ENCODE measurements at places on chromosomes 11 and 22. TPM values are rescaled to one million over a fixed set of nuclear protein-coding genes. Genes with fewer than 3 reads are reported as not detected.
A peak's percentile ranks its signal among the peaks of the same experiment; 100 is the strongest.

DNA sequence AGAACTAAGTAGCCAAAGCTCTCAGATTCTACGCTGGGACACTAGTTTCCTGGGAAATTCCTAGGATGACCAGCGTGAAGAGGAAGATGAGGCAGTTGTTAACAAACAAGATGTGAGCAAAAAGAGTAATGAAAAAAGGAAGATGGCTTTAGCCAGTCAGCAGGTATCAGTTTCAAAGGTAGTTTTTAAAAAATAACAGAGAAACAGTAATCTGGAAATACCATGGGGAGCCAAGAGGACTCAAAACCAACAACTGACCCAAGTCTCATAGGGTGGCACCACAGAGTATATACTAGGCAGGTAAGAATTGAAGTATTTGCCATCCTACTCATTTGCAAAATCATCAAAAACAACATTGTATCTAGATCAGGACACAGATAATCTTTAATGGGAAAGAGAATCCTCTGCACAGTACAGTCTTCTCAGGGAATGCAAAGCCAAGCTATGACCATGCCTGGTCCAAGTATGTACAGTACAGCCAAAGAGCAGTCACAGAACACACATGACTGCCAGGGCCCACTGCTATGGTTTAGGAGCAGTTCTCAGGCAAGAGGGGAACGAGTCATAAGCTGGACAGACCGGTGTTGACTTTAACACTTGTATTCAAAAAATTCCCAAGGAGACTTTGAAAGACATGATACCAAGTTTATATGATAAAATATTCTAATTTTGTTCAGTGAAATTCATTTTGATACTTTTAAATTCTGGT is 20.6 kb downstream of the MSANTD4 start:
- no peak overlapping the region for H3K4me3 ChIP-seq
- H3K4me1 ChIP-seq: no peaks in the 10 kb centered on the region
- H3K27me3 ChIP-seq: no peaks in the 10 kb centered on the region
- DNase-seq: no peak
- no peak overlapping the region for H3K27ac ChIP-seq

DNA sequence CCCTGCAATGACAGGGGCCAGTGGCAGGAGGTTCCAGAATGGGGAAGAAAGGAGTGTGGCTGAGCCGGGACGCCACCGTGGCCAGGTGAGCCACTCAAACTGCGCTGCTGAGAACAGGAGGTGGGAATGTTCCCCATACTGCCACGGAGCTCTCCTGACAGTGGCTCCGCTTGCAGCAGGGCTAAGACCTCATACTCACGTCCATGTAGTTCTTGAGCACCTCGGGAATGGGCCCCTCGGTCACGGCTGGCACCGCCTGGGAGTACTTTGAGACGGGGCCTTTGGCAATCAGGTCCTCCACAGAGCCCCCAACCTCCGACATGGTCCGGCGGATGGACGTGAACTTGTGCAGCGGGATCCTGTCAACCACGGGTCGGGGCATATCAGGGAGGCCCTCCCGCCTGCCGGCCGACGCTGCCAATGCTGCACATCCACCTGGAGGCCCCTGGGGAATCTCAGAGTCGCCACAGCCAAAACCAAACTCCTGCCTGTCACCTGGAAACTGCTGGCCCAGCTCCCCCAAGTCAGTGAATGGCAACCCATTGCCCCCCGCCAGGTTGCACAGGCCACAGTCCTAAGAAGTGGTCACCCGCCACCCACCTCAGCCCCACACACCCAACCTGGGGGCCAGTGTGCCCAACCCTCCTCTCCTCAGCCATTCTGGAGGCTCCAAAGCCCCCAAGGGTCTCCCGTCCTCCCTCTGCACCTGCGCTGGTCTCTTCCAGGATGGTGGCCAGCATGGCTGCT is 2.4 kb downstream of the CTSD start:
- no peaks in the 10 kb centered on the region for H3K36me3 ChIP-seq
- H3K4me1 ChIP-seq: peaks cover 11% of the 10 kb centered on the region
- H3K27ac ChIP-seq: no peak overlapping the region
- no peak for DNase-seq

GRCh38 chr22:31861226-31861840 is 83.0 kb upstream of the YWHAH start:
- DNase-seq: no peak
- H3K27me3 ChIP-seq: no peaks in the 10 kb centered on the region
- no peak overlapping the region for H3K27ac ChIP-seq

- no peak overlapping the region for H3K4me3 ChIP-seq
- DNase-seq: peak; percentile 41
- no peaks in the 10 kb centered on the region for H3K36me3 ChIP-seq
- no peaks in the 10 kb centered on the region for H3K4me1 ChIP-seq
- no peak overlapping the region for H3K27ac ChIP-seq
Measured at GRCh38 chr22:48968201-48968959, 859.3 kb downstream of the BRD1 start.

DNA sequence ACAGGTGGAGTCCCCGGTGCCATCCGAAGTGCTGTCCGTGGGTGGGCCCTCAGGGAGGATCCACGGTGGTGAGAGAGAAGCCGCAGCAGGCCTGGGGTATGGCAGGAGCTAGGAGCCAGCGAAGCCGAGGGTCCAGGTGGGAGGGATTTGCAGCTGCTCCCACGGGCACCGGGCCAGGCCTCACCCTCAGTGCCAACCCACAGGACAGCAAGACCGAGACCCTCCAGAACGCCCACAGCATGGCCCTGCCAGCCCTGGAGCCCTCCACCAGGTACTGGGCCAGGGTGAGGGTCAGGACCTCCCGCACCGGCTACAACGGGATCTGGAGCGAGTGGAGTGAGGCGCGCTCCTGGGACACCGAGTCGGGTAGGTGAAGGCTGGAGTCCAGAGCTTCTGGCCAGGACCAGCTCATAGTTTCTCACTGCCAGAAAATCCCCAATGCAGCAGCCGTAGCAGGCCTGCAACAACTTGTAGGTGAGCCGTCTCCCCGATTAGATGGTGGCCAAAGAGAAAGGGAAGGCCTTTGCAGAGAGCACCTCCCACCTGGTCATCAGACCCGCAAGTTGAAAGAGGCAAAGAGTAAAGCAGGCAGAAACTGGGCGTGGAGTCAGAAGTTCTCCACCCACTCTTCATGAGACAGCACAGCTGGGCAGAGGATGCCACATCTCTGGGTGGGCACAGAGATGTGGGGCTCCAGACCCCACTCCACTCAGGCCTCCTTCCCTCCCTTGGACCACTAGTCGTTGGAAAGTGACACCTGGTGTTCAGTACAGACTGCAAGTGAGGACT is 20.4 kb downstream of the CSF2RB start:
- no peaks in the 10 kb centered on the region for H3K27me3 ChIP-seq
- H3K36me3 ChIP-seq: no peaks in the 10 kb centered on the region
- DNase-seq: no peak
- H3K4me1 ChIP-seq: peaks cover 5% of the 10 kb centered on the region
- H3K27ac ChIP-seq: no peak overlapping the region

The PHOX2A gene
- total RNA-seq: not detected

The RBM7 gene
- total RNA-seq: 38.2 TPM

The OR2D2 gene
- 0.41 TPM for total RNA-seq

- peaks cover 9% of the 10 kb centered on the region for H3K27me3 ChIP-seq
- no peak overlapping the region for H3K4me3 ChIP-seq
- no peak for DNase-seq
Measured at GRCh38 chr22:46058091-46058420, 81.1 kb upstream of the WNT7B start.

- H3K36me3 ChIP-seq: no peaks in the 10 kb centered on the region
- H3K27me3 ChIP-seq: no peaks in the 10 kb centered on the region
- no peak overlapping the region for H3K4me3 ChIP-seq
Measured at GRCh38 chr22:48832592-48832991, 995.1 kb downstream of the BRD1 start.

DNA sequence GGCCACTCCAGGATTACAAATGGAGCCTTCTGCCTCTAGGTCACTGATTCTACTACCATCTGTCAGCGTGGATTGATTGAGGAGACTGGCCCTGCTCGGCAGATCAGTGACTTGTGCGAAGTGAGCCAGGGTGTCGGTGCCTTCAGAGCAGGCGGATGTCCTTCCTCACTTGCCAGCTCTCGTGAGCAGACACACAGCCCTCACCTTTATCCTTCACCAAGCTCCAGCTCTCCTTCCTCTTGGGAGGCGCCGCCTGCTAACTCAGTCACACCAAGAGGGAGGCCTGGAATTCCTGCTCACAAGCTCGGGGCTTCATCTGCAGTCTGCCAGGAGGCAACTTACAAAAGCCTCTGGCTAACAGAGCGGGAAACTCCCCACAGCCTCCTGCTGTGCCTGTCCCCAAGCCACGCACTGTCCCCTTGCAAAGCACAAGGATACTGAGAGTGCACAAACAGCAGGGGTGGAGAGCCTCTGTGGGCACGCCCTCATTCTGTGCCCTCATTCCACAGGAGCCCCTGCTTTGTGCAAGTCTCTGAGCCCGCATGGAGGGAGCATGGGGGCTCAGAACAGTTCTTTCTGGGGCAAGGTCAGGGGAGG is 3.5 kb upstream of the TCF20 start:
- H3K27me3 ChIP-seq: no peaks in the 10 kb centered on the region
- peak overlapping the region; percentile 47 for H3K27ac ChIP-seq
- H3K4me3 ChIP-seq: peak overlapping the region; percentile 2
- peaks cover 15% of the 10 kb centered on the region for H3K4me1 ChIP-seq
- no peak for DNase-seq
- no peaks in the 10 kb centered on the region for H3K36me3 ChIP-seq

DNA sequence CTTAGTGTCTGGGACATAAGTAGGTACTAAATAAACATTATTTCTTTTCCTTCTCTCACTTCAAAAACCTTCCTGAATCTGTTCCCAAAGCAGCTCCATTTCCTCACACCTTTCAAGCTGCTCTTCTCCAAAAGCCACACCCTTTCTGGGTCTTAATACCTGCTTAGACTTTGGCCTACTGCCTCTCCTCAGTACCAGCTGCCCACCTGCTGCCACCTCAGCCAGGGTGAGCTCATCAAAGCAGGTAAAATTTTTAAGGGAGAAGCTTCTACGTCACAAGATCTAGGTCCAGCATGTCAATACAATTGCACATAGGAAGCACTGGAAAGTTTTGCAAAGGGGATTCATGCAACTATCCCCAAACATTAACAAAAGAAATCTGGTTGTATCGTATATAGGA is 108.4 kb downstream of the RPL27A start:
- H3K4me1 ChIP-seq: peaks cover 13% of the 10 kb centered on the region
- no peak overlapping the region for H3K27ac ChIP-seq
- peaks cover 6% of the 10 kb centered on the region for H3K36me3 ChIP-seq
- DNase-seq: no peak

The BDNF gene
- total RNA-seq: 7.1 TPM

DNA sequence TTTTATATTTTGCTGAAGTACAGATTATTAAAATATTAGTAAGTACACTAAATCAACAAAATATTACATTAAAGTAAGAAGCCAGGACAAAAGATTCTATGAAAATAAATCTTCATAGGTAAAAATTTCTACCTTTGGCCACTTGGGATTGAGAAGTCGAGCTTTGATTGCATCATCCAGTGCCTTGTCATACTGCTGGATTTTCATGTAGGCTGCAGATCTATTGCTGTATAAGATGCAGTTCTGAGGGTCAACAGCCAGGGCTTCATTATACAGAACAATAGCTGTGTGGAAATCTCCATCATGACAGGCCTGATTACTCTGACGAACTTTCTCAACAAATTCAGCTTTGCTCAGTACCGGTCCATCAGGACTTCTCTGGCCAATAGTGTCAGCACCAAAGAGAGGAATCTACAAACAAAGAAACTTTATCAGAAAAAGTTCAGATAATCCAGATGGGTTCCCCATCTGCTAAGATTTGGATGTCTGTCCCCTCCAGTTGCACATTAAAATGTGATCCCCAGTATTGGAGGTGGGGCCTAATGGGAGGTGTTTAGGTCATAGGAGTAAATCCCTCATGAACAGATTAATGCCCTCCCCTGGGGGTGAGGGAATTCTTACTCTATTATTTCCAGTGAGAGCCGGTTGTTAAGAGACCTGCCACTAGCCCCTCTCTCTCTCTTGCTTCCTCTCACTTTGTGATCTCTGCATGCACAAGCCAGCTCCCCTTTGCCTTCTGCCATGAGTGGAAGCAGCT is 50.0 kb downstream of the TTC28 start:
- DNase-seq: no peak
- H3K4me1 ChIP-seq: peaks cover 17% of the 10 kb centered on the region
- no peak overlapping the region for H3K27ac ChIP-seq
- H3K4me3 ChIP-seq: no peak overlapping the region
- H3K27me3 ChIP-seq: no peaks in the 10 kb centered on the region

The IGLL1 gene
- total RNA-seq: not detected

GRCh38 chr11:64317961-64318765 is at the start of gene PRDX5:
Gene PRDX5, plus strand, starts transcription at chr11:64318121. Its CDS starts 95 bp downstream, at chr11:64318216.
- H3K27ac ChIP-seq: peak within 1 kb of the TSS; percentile 100
- peak; percentile 93 for DNase-seq
- H3K4me1 ChIP-seq: peaks cover 33% of the 10 kb centered on the region
- H3K27me3 ChIP-seq: no peaks in the 10 kb centered on the region

- peaks cover 56% of the 10 kb centered on the region for H3K4me1 ChIP-seq
- no peaks in the 10 kb centered on the region for H3K36me3 ChIP-seq
- no peak for DNase-seq
- no peak overlapping the region for H3K4me3 ChIP-seq
- H3K27me3 ChIP-seq: no peaks in the 10 kb centered on the region
- H3K27ac ChIP-seq: peak overlapping the region; percentile 92
Measured at GRCh38 chr22:27107824-27108223, 450.4 kb downstream of the MIAT start.

The ART1 gene
- not detected for total RNA-seq

DNA sequence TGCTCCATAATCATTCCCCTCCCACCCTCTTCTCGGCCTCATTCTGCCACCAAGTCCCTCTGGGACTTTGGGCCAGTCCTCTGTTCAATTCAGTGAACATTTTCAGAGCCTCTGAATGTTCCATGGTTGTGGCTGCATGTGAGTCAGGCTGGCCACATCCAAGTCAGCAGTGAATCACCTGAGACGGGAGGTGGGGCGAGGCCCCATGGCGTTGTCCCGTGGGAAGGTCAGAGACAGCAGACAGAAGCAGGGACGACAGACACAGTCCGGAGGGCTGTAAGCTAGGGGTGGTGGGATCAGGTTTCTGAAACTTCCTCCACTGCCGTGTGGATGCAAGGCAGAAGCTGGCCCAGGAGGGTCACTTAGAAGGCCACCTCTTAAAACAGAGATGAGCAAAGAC is 324.8 kb downstream of the MN1 start:
- H3K27ac ChIP-seq: peak overlapping the region; percentile 99
- peaks cover 37% of the 10 kb centered on the region for H3K4me1 ChIP-seq
- DNase-seq: no peak
- H3K27me3 ChIP-seq: peaks cover 1% of the 10 kb centered on the region
- H3K36me3 ChIP-seq: no peaks in the 10 kb centered on the region

DNA sequence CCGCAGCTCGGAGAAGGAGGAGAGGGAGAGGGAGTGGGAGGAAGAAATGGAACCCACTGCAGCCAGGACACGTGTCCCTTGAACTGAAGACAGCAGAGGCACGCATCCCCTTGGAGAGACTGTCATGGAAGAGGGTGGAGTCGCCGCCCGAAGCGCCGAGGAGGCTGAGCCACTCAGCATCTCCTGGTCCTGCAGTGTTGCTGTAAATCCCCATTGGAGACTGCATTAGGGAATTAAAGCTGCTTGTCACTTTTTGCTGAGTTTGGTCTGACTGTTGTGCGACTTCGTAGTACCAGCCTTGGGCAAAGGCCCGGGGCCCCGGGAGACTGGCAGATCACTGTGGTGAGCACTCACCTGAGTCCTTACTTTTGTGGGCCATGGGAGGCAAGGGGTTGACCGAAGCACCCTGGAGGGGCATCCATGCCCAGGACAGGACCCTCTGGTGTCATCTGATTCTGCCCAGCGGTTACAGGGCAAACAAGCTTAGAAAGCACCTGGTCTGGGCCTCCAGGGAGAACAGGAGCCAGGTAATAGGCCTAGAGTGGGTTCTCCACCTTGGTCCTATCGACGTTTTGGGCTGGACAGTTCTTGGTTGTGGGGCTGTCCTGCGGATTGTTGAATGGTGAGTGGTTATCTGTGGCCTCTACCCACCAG is 797 bp downstream of the VPREB1 start:
- no peak overlapping the region for H3K4me3 ChIP-seq
- H3K27me3 ChIP-seq: peaks cover 93% of the 10 kb centered on the region
- H3K27ac ChIP-seq: no peak overlapping the region
- H3K36me3 ChIP-seq: no peaks in the 10 kb centered on the region
- DNase-seq: no peak
